Bronchial epithelial cell (primary cell): ENCODE measurements at places on chromosomes 13 and 19.

DNA sequence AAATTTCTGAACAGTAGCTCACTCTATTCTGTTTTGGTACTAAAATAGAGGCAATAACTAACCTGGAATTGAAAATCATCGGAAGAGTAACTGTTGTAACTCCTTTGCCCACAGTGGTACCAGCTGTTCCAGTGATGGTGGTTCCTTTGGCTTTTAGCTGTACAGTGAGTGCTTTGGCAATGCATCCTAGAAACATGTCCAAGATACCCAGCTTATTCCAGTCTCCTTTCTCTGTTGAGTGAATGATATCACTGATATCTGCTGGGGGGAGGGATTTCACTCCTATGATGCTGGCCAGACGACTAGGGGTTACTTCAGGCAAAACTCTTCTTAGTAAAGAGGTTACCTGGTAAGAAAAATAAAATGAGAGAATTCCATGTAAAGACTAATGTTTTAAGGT is 40.6 kb upstream of the FBXL3 start:
- DNase-seq, result no peak

- DNase-seq, result no peak
These were observed 65.3 kb downstream of the DCT start for GRCh38 chr13:94414141-94414540.

DNA sequence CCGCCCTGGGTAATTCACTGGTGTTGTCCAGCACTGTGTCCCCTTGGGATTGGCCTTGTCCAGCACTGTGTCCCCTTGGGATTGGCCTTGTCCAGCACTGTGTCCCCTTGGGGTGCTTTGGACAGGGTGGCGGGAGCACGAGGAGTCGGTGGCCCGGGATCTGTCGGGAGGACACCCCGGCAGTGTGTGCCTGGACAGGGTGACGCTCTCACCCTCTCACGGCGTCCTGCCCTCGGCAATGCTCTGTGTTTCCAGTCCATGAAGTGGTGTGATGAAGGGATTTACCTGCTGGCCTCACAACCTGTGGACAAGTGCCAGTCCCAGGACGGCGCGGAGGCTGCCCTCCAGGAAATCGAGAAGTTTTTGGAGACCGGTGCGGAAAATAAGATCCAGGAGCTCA is 29.9 kb upstream of the F7 start:
- no peak for DNase-seq

- no peak for DNase-seq
These were observed 2591.7 kb upstream of the PCDH20 start for GRCh38 chr13:64007339-64007738.

DNA sequence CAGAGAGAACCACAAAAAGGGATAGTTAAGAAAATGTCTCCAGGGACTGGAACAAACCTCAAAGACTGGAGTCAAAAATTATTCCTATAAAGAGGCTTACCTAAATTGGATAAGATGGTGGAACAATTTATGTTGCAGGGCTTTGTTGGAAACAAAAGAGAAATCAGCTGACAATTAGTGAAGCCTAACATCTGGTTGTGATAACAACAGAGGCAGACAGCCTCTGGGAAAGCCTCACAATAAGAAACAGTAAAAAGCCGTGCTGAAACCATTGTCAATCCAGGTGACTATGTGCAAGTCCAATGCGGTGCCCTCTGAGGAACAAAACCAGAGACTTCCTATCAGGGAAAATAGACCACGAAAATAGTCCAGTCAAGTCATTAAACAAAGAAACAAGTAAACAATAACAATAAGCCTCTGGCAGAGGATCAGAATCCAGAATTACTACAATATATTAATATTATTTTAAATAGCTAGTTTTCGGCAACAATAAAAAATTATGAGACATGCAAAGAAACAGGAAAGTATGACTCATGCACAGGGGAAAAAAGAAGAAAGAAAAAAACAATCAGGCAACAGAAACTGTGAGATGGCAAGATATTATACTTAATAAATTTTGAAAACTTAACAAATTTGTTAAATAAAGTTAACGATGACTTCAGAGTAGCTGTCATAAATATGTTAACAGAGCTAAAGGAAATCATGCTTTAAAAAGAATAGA is 99.7 kb upstream of the RXFP2 start:
- DNase-seq, result peak; percentile 7

DNA sequence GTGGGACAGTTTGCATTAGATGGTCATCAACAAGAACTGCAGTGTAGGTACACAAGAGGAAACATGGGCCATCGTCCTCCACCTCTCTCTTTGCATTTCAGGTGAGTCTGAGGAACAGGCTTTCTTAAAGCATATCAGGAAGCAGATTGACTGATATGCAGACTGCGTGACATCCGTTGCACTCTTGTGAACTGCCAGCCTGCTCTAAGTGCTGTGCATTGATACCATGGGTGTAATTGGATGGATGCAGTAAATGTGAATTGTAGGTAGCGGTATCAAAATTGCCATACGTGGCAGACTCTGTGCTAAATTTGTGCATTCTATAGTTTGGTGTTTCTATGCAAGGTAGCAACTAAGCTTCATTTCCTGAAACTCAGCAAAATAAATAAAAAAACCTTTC is 1008.3 kb downstream of the EFNB2 start:
- DNase-seq, result no peak
